Activated naive CD4-positive, alpha-beta T cell (primary cell): ENCODE measurements at places on chromosomes 12 and 14.

- peak; percentile 88 for DNase-seq
Measured at GRCh38 chr14:100239840-100240667, 1.1 kb downstream of the YY1 start.

DNA sequence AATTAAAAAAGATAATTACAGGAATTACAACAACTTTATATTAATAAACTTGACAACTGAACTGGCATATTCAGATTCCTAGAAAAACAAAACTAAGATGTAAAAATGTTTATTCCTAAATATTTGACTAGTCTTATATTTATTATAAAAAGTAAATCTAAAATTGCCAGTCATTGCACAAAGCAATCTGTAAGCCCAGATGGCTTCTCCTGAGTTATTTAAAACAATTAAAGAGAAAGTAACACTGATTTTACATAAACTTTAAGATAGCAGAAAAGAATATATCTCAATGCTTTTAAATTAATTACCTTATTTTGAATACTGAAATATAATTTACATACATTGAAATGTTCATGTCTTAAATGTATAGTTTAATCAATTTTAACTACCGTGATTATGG, 434.1 kb upstream of the RPL10L start:
- DNase-seq: no peak

GRCh38 chr12:132144810-132145168, 532 bp downstream of the NOC4L start:
- no peak for DNase-seq

DNA sequence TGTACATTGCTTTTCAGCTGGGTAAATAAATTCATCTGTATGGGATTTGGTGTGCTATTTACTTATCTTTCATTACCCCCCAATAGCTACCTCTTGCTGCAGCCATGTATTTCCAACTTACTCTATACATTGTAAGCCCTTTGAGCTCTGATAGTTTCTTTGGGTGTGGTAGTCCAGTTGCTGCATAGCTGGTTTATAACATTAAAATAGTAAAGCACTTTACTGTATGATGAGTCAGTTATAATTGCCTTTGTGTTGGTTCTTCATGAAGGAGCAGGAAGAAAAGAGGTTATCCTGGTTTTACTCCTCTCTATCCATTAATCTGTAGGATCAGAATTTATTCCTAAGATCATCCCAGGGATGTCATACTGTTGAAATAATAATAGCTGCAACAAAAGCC, 15.7 kb downstream of the TBC1D30 start:
- no peak for DNase-seq

GRCh38 chr12:79638490-79638889, 52.3 kb downstream of the PAWR start:
- no peak for DNase-seq

DNA sequence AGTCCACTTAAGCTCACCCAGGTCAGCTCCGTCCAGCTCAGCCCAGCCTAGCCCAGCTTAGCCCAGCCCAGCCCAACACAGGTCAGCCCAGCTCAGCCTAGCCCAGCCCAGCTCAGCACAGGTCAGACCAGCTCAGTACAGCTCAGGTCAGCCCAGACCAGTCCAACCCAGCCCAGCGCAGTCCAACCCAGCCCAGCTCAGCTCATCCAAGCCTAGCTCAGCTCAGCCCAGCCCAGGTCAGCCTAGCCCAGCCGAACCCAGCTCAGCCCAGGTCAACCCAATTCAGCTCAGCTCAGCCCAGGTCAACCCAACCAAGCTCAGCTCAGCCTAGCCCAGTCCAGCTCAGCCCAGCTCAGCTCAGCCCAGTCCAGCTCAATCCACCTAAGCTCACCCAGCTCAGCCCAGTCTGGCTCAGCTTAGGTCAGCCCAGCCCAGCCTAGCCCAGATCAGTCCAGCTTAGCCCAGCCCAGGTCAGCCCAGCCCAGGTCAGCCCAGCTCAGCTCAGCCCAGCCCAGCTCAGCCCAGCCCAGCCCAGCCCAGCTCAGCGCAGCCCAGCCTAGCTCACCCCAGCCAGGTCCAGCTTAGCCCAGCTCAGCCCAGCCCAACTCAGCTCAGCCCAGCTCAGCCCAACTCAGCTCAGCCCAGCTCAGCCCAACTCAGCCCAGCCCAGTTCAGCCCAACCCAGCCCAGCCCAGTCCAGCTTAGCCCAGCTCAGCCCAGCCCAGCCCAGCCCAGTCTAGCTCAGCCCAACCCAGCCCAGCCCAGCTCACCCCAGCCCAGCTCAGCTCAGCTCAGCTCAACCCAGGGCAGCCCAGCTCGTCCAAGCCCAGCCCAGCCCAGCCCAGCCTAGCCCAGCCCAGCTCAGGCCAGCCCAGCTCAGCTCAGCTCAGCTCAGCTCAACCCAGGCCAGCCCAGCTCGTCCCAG, 184.0 kb downstream of the TMEM121 start:
- no peak for DNase-seq

GRCh38 chr12:91980389-91980821, 165.2 kb downstream of the BTG1 start:
- no peak for DNase-seq

DNA sequence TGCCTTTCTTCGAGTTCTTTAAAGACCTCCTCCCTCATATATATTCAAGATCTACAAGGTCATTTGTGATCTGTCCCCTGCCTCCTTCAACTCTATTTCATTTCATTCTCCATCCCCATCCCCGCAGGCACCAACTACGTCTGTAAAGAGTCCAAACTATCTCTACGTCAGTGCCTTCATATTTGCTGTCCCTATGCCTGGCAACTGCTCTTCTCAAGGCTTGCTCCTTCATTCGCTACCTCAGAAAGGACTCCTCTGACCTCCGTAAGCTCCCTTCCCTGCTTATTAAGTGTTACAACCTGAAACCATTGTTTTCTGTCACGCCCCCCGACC, 650 bp downstream of the LLPH start:
- DNase-seq: no peak

- DNase-seq: no peak
Measured at GRCh38 chr14:65414961-65415589, 2.5 kb downstream of the FUT8 start.

DNA sequence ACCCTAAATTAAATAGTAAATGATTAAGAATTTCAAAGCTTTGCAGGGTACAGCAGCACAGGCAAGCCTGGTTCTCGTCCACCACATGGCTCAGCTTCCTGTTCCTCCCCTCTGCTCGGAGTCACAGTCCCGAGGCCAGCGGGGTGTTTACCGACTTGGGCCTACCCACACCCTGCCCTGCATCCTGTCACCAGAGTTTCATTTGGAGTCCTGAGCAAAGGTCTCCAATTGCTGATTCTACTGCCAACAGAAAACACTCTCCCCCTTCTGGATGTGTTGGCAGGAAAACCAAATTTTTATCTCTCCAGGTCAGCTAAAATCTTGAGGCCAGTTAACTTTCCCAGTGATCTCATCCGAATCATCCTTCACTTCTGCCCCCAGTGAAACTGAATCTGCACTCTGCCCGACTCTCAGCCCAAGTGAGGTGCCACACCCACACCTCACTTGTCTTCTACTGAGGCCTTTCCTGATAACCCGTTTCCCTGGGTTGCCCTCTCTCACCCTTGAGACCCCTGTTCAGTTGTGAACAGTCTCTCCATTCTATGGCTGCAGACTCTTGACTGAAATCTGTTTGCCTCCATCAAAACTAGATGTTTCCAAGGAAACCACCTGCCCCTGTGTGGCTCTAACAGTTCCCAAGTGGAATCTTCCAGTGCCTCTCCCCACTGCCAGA, 71.2 kb downstream of the VCPKMT start:
- no peak for DNase-seq

- no peak for DNase-seq
Measured at GRCh38 chr14:69700575-69700974, 66.4 kb upstream of the SRSF5 start.

DNA sequence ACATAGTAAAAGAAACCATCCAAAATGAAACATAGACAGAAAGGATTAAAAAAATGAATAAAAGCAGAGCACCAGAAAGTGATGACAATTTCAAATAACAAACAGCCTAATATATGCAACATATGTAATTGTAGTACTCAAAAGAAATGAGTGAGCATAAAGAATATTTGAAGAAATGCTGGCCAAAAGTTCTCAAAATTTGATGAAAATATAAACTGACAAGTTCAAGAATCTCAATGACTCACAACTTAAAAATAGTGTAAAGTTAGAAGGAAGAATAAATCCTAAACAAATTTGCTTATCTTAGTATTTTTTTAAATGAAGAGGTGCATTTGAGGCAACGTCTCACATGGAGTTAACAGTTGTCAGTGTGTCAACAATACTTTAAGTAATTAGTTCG, 498.9 kb downstream of the SLC6A15 start:
- no peak for DNase-seq

GRCh38 chr12:105090361-105090760, 6.1 kb upstream of the ALDH1L2 start:
- DNase-seq: no peak

- DNase-seq: no peak
Measured at GRCh38 chr12:65121956-65122469, 908 bp upstream of the WIF1 start.

GRCh38 chr12:104177663-104178501, 37.7 kb upstream of the TXNRD1 start:
- DNase-seq: no peak

- DNase-seq: no peak
Measured at GRCh38 chr12:47219243-47219642, 139.5 kb upstream of the AMIGO2 start.

DNA sequence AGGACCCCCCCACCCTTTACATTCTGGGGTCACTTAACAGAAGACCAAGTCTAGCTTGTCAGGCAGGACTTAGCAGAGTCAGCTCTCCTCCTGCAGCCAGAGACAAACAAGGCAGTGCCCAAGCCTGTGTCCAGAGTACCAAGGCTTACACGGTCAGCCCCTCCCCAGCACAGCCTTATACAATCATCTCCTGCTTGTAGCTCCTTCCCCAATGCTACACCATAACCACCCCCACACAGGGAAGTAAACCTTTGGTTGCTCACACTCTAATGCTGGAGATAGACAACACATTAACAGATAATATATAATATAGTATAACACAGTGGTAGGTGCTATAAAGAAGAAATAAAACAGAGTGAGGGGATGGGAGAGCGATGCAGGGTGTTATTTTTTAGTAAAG, 175.4 kb upstream of the PWP1 start:
- DNase-seq: no peak

DNA sequence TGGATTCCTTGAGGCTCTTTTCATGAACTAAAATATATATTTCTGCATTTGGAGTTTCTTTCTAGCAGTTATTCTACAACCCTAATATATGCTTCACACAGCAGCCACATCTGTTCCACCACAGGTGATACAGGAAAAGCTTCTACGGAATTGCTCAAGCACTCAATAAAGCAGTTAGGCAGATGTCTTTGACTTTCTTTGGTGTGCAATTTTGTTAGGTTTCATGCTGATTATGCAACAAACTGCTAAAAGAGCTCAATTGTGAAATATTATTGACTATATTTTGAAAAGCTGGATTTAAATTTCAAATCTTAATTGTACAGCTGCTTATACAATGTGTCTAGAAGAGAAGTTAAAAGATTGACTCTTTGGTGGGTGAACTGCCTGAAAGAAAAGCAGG, 1055.6 kb upstream of the FBXO33 start:
- no peak for DNase-seq
